SW480 (cell line): ENCODE measurements at places on chromosomes 1 and 21.

DNA sequence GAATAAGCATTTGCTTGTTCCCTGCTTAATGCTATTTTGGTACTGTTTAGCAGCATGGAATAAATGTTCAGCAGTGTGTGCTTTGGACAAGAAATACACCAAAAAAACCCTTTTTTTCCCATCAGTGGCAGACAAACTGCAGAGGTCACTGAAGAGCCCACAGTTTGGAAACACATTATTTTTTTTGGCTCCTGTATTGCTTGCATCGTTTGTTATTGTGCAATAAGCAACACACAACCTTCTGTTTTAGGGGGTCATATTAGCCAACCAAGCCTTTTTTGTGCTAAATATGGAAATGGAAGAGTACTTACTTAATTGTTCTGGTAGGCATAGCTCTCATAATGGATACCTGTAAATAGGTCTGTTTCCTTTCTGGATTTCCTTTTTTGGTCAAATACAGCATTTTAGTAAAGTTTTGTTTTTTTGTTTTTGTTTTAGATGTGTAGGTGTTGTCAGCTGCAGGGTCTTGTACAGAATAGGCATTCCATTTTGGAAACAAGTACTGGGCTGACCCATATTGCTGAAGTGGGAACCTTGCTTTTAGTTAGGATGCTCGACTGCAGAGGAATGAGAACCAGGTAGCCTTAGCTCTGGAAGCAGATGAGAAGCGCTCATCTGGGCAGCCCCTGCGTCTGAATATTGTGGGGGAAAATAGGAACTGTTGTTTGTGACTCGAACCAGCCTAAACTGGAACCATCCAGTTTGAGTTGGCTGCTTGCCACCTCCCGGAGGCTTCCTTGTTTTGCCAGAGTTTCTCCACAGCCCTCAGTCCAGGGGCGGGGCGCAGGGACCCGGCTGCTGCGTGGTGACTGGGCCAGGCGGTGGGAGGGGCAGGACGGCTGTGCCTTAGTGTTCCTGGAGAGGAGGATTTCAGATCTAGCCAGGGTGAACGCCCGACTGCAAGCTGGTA is 38.4 kb downstream of the SPEN start:
- DNase-seq: peak; percentile 85

DNA sequence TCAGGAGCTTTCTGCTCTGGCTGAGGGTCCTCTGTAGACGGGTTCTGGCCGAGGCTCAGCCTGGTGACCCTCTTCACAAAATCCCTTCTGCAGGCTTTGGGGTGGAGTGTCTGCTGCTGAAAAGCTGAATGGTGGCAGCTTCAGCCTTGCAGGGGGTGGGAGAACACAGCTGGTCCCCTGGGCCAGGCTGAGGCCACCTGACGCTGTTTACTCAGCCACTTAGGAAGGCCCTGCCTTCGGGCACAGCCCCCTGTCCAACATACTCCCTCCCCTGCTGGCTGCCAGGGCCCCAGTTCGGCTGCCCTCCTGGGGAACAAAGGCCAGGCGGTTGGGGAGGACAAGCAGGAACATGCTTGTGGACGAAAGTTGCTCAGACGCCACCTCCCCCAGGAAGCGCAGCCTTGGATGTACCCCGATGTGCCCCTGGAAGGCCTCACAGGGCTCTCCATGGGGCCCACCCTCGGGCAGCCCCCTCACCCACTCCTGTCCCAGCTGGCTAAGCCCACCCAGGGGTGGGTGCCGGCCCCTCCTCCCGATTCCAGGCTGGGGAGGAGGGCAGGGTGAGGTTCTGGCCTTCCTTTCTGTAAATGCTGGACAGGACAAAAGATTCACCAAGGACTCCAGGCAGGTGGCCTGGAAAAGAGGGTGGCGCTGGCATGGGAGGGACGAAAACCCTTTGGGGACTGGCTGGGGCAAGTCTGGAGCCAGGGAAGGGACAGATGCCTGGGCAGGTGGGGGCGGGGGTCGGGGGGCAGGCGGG is at the start of gene ANKRD65:
TSS of gene ANKRD65 (minus strand) at position 130 of the 760 bp plus-strand sequence. CDS start 271 bp downstream, outside the sequence.
- no peak for DNase-seq

DNA sequence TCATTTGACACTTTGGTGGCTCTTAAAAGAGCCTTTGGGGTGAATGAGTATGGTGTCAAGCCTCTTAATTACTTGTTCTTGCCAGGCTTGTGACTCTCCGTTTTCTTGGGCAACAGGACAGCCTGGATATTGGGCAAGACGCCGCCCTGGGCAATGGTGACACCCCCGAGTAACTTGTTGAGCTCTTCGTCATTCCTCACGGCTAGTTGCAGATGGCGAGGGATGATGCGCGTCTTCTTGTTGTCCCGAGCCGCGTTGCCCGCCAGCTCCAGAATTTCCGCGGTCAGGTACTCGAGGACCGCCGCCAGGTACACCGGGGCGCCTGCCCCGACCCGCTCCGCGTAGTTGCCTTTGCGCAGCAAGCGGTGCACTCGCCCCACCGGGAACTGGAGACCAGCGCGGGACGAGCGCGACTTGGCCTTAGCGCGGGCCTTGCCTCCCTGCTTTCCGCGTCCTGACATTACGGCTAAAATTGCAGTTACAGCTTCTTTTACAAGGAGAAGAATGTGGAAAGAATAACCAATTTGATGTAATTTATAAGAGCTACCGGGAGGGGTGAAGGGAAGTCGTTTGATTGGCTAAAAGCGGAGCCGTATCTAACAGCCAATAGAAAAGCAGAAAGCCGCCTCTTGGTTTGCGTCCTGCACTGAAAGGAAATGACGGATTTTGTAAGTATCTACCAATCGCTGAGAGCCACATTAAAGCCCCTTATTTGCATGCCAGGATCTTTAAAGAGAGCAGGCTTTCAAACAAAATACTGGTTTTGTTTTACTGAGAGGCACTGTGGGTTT is 11.7 kb upstream of the BOLA1 start:
- peak; percentile 99 for DNase-seq

DNA sequence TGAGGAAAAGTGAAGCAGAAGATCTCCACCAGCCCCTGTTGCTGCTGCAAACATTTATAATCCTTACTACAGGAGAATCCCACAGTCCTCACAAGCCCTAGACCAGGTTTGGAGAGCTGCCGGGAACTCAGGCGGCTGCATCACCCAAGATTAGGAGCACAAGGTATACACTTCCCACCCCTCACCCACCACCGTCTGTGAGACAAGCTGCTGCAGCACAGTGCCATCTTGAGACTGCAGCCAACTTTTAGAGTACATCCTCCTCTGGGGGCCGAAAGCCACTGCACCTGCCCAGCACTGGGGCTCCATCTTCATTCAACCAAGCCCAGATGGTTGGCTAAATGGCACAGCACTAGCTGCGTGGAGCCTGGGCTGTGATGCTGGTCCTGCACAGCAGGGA is 13.8 kb downstream of the OLFML3 start:
- no peak for DNase-seq

GRCh38 chr1:87388411-87388810 is 59.7 kb downstream of the LMO4 start:
- DNase-seq: no peak

GRCh38 chr1:78303620-78304019 is 187.2 kb upstream of the PTGFR start:
- no peak for DNase-seq

GRCh38 chr1:117003223-117003875 is 1.8 kb downstream of the CD101 start:
- DNase-seq: no peak

DNA sequence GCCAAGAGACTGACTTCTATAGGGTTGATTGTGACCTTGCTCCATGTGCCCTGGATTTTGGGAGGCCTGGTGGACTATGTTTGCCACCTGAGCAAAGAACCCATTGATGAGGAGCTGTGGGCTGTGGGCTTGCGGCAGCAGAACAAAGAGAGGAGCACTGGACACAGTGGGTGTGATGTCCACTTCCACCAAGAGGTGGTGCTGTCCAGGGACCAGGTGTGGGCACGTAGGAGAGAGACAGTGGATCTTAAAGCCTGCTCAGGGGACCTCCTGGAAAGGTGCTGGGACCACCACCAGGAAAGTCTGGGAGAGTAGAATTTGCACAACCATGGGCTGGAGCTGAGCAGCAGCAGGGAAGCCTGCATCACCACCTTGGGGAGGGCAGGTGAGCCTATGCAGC is 106.7 kb upstream of the ETS2 start:
- no peak for DNase-seq

DNA sequence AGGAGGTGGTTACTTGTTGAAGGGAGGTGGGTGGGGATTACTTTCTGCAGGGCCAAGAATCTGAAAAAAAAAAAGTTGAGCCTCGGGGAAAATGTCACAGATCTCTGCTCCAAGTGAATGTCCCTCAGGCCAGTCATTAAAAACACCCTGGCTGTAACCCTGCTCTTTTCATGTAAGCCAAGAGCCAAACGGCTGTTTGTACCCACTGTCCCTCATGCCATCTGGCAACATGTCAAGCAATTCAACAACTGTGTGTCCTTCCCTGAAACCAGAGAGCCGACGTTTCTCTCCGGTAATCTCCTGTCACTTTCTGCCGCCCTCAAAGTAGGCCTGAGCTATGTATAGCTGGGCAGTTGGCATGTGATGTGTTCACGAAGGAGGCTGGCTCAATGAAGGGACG is 14.7 kb downstream of the CASQ2 start:
- DNase-seq: no peak

DNA sequence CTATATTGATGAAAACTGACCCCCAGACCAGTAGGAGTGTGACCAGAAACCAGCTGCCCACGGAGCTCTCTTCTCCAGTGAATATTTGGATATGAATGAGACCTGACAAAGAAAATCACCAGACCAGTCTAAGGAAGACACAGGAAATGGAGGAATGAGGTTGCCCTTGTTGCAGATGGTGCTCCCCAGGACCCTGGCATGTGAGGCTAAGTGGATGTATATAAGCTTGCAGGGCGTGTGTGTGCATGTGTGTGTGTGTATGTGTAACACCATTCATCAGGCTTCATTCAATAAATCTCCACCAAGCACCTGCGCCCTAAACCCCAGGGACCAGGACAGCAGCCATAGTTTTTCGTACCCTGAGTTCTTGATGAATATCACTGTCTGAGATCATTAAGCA is 14.4 kb downstream of the PHLDA3 start:
- DNase-seq: no peak

- DNase-seq: no peak
Measured at GRCh38 chr21:26385721-26386120, 187.4 kb downstream of the CYYR1 start.

DNA sequence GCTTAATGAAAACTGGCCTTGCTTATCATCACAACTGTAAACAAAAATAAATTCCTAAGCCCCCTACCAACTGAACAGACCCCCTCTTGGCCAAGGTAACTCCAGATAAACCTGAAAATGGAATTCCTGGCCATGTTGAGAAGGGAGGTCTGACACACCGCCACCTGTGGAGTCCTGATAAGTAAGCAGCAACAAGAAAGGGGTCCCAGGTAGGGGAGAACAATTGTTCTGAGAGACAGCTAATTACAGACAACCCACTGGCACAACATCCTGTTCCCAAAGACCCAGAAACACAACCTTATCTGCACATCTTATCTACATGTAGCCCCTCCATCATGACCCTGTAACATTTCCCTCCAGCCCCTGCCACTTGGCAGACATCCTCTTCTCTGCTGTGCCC is 91.2 kb upstream of the TNR start:
- no peak for DNase-seq

GRCh38 chr1:39671433-39671792 is 494 bp downstream of the NT5C1A start:
- no peak for DNase-seq

DNA sequence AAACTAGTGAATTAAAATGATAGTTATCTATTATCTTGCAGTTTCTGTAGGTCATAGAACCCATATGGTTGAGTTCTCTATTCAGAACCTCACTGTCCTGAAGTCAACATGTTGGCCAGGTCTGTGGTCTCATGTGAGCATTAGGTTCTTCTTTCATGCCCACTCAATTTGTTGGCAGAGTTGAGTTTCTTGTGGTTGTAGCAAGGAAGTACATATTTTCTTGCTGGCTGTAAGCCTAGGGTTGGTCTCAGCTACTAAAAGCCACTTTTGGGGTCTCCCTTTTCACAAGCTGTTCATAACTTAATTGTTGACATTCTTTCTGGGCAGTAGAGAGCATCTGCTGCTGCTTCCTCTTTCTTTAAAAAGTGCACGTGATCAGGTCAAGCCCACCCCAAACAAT is 1165.1 kb upstream of the NCAM2 start:
- no peak for DNase-seq

DNA sequence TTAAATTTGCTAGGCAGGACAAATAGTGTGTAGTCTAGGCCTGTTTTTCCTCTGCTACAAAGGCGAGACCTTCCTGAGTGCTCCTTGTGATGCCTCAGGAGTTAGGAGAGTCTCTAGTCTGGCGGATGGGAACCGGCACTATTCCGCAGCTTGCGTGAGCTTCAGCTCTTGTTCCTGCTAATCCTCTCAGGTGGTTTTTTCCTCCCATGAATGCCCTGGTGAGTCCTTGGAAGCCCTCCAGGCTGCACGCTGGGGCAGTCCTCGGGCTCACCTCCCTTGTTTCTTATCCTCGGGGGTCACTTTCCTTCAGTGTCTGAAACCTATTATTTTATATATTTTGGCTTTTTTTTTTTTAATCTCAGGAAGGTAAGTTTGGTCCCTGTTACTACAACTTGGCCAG is 28.2 kb downstream of the UTS2 start:
- DNase-seq: no peak

DNA sequence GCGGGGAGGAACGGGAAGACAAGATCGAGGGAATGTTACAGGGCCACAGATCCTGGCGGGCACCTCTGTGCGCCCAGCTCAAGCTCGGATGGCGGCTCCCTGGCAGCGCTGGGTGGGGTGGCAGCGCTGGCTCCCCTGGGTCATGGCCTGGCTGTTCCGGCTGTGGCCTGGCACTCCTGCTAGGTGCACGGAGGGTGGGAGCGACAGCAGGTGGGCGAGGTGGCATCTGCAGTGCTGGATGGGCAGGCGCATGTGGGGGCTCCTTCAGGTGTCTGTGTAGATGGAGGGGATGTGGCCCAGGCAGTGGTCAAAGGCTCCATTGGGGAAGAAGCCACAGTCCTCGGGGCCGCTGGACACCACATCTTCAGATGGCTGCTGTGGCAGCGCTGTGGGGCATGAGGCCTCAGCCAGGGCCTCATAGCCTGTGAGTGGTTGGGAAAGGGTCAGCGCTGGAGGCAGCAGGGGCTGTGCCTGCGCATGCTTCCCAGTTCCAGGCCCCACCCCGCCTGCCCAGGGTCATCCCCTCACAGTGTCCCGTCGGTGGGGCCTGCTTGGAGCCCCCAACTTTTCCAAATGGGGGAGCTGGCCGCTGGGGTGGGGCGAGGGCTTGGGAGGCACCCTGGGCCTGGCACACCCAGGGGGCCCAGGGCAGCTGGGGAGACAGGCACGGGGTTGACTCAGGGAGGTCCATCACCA is 47.3 kb downstream of the DMRTB1 start:
- no peak for DNase-seq

- DNase-seq: no peak
Measured at GRCh38 chr1:17486242-17486641, 46.8 kb upstream of the RCC2 start.

- no peak for DNase-seq
Measured at GRCh38 chr1:213266983-213267772, 216.1 kb downstream of the RPS6KC1 start.
